ENCODE measurements at places on chromosomes 2 and 18. TPM values are rescaled to one million over a fixed set of nuclear protein-coding genes. Genes with fewer than 3 reads are reported as not detected.

RBM43 gene
- total RNA-seq: 15.8 TPM

DOK6 gene
- 2.9 TPM for total RNA-seq

SERPINB8 gene
- 6.0 TPM for total RNA-seq

TLK1 gene
- total RNA-seq: 57.6 TPM

DNA sequence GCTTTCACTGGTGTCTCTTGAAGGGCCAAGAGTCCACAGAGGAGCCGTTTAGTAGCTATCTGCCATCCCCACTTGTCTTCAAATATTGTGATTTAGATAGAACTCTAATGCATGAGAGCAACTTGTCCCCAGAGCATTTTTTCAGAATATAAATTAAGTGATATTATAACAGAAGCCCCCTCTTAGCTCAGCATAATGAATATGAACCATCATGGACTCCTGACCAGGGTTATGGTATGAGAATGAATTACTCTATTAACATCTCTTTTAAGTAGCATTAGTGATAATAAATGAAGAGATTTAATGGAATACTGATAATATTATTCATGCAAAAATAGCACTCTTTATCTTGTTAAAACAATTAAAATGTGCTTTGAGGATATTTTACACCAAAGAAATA, 709.6 kb downstream of the GALR1 start:
- no peak overlapping the region for H3K27ac ChIP-seq
- DNase-seq: no peak
- H3K36me3 ChIP-seq: no peaks in the 10 kb centered on the region
- H3K4me1 ChIP-seq: no peaks in the 10 kb centered on the region

DNA sequence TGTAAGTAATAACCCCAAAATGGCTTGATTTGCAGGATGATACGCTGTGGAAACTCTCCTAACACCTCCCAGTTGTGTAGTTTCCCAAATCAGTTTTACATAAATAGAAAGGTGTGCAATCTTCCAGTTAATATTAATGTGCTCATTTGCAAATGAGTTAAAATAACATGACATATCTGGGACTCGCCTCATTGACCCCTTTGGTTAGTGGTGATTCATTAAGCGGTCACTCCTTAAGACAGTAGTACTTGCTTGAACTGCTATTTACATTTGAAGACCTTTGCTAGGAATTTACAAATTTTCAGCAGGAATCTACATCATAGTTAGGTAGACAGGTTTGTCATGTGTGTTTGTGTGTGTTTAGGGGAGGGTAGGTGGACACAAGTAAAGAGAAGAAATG, 1367.7 kb upstream of the CELF4 start:
- H3K27me3 ChIP-seq: no peaks in the 10 kb centered on the region
- no peaks in the 10 kb centered on the region for H3K4me1 ChIP-seq
- no peaks in the 10 kb centered on the region for H3K36me3 ChIP-seq
- no peak overlapping the region for H3K4me3 ChIP-seq

DNA sequence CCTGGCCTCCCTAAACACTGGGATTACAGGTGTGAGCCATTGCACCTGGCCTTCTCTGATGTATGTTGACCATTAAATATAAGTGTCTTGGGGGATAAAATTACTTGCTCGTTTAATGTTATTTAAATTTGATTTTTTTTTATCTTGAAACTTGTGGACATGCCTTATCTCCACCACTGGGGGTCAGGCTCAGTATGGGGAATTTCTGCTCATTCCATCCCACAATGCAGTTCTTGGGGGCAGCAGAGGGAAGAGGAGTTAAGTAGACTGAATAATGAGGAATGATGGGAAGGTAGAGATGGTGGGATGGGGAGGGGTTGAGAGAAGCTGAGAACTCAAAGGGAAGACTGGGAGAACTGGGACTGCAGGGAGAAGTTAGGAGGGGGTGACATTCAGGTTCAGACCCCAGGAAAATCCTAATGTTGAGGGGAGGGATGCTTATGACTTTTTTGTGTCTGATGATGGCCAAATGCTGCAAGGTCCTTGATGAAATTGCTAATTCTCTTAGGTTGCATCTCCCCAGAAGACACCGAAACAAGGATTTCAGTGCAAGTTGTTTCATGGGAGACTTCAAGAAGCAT, 174.2 kb downstream of the MIB1 start:
- H3K27me3 ChIP-seq: no peaks in the 10 kb centered on the region
- no peak overlapping the region for H3K4me3 ChIP-seq
- no peak overlapping the region for H3K27ac ChIP-seq
- H3K4me1 ChIP-seq: no peaks in the 10 kb centered on the region

- H3K4me1 ChIP-seq: peaks cover 6% of the 10 kb centered on the region
- DNase-seq: no peak
- H3K36me3 ChIP-seq: no peaks in the 10 kb centered on the region
- no peak overlapping the region for H3K27ac ChIP-seq
- no peaks in the 10 kb centered on the region for H3K27me3 ChIP-seq
- no peak overlapping the region for H3K4me3 ChIP-seq
Observed at GRCh38 chr18:22110461-22110924, 58.9 kb upstream of the GATA6 start.

RESP18 gene
- not detected for total RNA-seq

TEKT4 gene
- total RNA-seq: 0.88 TPM

CNGA3 gene
- total RNA-seq: not detected

C18orf32 gene
- total RNA-seq: 64.1 TPM

- H3K36me3 ChIP-seq: no peaks in the 10 kb centered on the region
- H3K4me3 ChIP-seq: no peak overlapping the region
Observed at GRCh38 chr2:138811431-138811830, 31.2 kb upstream of the NXPH2 start.

- H3K4me1 ChIP-seq: peaks cover 37% of the 10 kb centered on the region
- H3K27ac ChIP-seq: no peak overlapping the region
- no peak for DNase-seq
- no peaks in the 10 kb centered on the region for H3K27me3 ChIP-seq
Observed at GRCh38 chr2:168143813-168144212, 103.6 kb downstream of the STK39 start.

Data from thyroid gland (tissue), 4 donors.